CD4-positive, alpha-beta T cell treated with Interleukin-1 beta for 1 hour (primary cell): ENCODE measurements at places on chromosomes 2 and 18.
A peak's percentile ranks its signal among the peaks of the same experiment; 100 is the strongest.

- DNase-seq = no peak
Measured at GRCh38 chr18:27164905-27165304, 20.2 kb downstream of the CHST9 start.

GRCh38 chr2:151379169-151379568 lies 21.8 kb downstream of the TNFAIP6 start:
- DNase-seq = no peak

GRCh38 chr2:219274361-219274921 lies 4.7 kb upstream of the DNAJB2 start:
- DNase-seq = no peak

DNA sequence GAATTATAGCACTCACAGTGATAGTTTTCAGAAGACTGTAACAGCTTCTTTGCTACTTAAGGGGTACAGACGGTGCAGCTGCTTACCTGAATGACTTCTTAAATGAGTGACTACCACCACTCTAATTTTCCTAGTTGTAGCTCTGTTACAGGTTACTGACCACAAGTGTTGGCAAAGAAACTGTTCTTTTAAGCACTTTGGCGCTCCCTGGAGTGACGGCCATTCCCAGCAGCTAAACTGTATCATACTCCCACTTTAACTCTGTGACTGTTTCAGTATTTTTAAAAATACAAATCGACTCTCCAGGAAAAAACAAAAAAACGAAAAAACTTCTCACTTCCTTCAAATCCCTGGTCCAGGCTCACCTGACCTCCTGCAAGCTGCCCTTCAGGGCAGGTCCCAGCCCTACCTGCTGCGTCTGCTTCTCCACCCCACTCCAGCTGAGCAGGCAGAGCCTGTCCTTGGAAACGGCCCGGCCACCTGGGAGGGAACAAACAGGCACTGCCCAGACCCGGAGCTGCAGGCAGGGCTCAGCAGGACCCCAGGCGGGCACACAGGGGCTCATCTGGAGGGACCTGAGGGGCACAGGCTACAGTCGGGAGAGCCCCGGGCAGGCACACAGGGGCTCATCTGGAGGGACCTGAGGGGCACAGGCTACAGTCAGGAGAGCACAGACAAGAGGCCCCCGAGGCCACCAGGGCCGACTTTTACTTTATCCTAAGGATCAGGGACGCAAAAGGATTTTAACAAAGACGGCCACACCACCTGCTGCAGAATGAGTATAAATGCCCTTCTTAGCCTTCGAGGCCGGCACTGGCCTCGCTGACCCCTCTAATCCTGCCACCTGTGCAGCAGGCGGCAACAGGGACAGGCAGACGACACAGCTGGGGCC lies 24.5 kb downstream of the SLC66A2 start:
- DNase-seq = no peak

DNA sequence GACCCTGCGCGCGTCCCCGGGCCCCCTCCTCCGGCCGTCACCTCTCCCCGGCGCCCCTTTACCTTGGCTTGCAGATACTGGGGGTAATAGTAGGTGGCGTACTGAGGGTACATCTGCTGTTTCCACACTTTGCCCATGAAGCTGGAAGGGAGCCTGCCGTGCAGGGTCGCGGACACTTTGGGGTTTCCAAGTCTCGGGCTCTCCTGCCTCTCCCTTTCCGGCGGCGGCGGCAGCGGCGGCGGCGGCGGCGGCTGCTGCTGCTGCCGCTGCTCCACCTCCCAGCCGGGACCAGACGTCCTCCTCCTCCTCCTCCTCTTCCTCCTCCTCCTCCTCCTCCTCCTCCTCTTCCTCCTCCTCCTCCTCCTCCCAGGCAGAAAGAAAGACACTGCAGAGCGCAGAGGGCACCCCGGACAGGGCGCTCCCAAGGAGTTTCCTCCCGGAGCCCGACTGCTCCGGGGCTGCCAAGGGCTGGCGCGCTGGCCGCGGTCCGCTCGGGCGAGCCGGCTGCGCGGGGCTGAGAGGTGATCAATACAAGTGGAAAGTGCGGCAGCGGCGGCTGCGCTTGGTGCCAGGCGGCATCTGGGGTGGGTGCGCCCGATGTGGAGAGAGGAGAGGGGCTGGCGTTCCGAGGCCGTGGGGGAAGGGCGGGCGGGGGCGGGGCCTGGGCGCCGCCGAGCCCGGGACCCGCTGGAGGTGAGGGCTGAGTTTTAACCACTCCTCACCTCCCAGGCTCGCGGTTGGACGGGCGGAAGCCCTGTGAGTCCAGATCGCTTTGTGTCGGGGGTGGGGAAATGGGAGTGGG lies at the start of gene RBMS1:
Gene RBMS1, minus strand, starts transcription at position 581 of the 802 bp plus-strand sequence. Its CDS starts 444 bp downstream, at position 137.
- DNase-seq = peak; percentile 46

DNA sequence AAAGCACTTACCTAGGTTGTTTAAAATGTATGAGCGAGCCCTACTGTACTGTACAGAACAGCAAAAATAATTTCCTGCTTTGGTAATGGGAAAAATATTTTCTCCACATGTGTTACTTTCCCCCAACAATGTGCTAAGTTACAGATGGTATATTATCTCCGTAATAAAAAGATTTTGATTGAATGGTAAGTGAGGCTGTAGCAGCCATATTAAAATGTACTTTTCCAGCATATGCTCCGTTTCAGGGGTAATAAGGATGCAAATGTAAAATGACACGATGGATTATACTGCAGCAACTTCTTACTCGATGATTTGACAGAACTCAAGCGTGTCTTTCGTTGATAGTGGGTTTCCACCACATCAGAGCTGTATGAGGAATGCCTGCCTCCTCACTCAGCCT lies 50.5 kb downstream of the OSBPL6 start:
- no peak for DNase-seq

GRCh38 chr2:118861731-118862130 lies 14.3 kb upstream of the EN1 start:
- DNase-seq = no peak

GRCh38 chr2:135821190-135821589 lies 15.8 kb downstream of the LCT start:
- DNase-seq = no peak

- DNase-seq = no peak
Measured at GRCh38 chr2:216436383-216436782, 24.1 kb downstream of the SMARCAL1 start.

GRCh38 chr2:46269544-46270273 lies 27.5 kb upstream of the EPAS1 start:
- DNase-seq = no peak

GRCh38 chr2:162126527-162126926 lies 25.5 kb downstream of the GCG start:
- DNase-seq = no peak

DNA sequence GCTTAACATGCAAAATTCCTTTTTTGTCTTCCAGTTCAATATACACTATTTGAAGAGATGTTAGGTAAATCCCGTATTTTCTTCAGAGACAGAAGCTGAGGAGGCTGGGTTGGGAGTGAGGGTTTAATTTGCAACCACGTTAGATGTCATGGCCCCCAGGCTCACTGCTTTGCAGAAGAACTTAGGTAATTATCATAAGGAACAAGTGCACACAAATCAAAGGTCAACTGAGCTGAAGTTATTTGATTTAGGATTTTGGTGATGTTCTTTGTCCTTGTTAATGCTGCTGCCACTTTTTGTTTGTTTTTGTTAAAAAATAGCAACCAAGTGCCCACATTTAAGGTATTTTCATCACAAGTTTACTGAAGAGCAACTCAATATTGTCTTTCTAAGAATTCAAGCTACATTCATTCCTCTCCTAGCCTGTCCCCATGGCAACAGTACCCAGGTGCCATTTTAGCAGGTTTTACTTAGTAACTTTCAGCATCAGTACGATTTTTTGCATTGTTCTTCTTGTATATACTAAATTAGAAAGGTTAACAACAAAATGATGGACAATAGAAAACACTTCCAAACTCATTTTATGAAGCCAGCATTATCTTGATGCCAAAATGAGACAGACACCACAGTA lies 62.9 kb upstream of the NDUFV2 start:
- no peak for DNase-seq

- no peak for DNase-seq
Measured at GRCh38 chr2:164701565-164701964, 80.3 kb upstream of the GRB14 start.

- no peak for DNase-seq
Measured at GRCh38 chr2:138020432-138020831, 56.2 kb downstream of the HNMT start.

- no peak for DNase-seq
Measured at GRCh38 chr2:187644981-187645380, 90.7 kb upstream of the TFPI start.

DNA sequence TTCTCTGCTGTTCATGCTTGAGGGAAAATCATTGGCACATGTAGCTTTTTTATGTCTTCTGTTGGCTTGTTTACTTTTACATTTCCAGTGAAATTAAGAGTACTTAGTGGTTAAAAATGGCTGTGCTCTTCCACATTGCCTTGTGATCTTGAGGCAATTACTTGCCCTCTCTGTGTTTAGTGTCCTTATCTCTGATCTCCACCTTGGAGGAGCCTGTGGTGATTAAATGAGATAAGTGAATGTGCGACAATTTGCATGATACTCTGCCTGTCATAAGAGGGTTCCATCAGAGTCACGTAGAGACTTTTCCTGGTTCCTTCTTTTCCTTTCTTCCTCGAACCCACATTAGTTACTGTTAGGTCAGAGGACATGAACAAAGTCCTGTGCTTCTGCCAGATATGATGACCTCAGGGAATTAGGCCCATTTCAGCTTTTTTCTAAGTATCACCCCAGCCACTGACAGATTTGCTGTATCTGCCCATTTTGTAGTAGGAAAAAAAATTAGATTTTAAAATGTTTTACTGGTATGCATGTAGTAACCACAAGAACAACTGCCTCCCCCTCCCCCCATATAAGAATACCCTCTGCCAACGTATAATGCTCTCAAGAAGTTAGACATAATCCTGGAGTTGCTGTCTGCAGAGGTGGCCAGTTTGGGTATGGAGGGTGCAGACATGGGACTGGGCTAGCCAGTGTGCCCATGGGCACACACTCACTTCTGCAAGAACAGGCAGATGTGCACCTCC lies 51.9 kb downstream of the TET3 start:
- no peak for DNase-seq

DNA sequence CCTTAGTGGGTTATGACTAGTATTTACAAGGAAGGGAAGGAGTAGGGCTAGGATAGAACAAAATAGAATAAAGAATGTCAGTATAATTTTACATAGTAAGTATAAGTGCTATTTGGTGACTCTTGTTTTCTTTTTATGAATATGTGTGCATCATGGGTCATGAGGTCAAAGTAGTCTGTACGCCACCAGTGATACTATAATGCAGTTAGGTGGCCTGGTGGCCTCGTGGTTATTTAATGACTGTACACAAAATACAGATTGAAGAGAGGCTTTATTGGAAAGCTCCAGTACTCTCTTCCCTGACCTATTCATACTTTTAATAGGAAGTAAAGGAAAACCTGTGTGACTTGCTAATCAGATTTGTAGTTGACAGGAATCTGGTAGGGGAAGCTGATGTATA lies 27.3 kb downstream of the CAB39 start:
- no peak for DNase-seq

- DNase-seq = no peak
Measured at GRCh38 chr18:3790703-3791102, 340.7 kb downstream of the TGIF1 start.

- no peak for DNase-seq
Measured at GRCh38 chr2:15912203-15912602, 28.1 kb upstream of the MYCN start.

DNA sequence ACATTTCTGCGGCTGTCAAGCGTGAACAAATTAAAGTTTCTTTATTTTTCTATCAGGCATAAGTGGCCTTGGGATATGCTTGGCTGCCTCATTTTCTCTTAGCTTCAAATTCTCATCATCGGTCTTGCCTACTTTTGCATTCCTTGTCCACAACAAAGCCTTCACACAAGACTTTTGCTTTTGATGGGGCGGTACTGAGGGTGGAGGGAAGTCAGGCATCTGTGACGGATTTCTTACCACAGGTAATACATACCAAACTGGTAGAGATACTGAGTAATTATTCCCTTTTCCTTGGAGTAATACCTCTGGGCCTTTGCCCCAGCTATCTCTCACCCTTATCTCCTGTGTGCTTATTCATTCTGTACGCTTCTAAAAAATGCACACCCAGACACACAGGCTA lies 468.3 kb upstream of the RGPD4 start:
- no peak for DNase-seq

DNA sequence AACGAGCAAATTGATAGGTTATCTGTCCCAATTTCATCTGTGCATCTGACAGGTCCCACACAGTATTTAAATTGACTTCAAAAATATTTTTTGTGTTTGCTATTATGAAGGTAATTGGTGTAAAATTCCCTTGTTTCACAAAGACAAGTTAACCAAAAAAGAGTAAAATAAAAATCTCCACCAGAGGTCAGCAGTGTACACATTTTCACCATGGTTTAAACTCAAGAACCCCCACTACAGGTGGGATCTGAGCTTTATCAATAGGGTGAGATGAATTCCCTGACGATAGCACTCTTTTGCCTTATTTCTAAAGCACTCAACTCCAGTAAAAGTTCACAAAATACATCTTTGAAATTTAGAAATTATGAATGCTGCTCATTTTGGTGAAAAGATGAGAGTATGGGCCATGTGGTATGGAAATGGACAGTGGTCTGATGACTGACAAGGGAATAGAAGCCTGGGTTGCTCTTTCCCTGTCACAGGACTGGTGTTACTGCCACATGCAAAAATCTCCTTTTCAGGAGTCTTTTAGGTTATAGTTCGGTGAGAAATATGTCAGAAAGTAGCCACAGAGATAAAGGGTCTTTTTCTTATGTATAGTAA lies 68.0 kb downstream of the SERPINB8 start:
- DNase-seq = no peak

DNA sequence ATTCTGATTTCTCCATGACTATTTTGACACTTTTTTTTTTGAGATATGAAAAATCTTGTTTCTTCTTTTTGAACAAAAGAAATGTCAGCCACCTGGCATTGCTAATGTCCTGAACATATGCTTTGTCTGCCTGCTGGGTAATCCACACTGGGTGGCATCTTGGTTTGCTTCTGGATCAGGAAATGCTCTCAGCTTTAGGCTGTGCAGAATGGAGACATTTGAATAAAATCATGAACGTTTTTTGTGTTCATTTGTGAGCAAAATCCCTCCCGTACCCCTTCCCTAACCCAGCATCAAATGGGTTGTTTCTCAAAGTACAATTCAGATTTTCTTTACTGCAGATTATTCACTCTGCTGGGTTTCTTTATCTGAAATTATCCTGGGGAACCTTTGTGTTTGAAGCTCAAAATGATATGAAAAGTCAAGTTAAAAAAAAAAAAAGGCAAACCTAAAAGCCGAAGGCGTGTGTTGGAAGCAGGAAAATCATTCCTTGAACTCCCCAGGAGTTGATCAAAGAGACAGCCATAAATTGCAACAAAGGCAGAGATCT lies 53.4 kb upstream of the KLF7 start:
- no peak for DNase-seq

DNA sequence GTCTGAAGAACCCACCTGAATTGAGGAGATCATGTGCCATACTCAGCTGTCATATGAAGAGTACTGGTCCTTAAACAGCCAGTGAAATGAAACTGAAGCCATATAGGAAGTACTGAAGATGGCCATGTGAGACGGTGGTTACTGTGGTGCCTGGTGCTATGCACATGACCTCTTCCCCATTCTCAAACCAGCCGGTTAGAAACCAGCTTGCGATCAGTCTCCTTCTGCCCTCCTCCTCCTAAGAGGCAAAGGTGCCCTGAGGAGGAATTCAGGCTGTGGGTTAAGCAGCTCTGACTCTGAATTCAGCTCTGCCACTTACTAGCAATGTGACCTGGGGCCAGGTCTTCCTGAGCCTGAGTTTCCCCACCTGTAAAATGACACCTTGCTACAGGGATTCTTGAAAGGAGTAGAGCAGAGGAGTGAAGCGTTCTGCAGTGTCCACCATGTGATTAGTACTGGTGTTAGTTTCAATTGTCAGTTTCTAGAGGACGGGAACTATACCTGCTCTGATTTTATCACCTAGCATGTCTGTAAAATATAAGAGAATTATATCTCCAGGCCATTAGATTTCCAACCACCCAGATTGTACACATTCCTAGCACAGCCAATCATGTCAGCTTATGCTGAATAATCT lies 5.1 kb downstream of the FECH start:
- peak; percentile 10 for DNase-seq
